ENCODE measurements at places on chromosomes 13 and 19. TPM values are rescaled to one million over a fixed set of nuclear protein-coding genes. Genes with fewer than 3 reads are reported as not detected.

DNA sequence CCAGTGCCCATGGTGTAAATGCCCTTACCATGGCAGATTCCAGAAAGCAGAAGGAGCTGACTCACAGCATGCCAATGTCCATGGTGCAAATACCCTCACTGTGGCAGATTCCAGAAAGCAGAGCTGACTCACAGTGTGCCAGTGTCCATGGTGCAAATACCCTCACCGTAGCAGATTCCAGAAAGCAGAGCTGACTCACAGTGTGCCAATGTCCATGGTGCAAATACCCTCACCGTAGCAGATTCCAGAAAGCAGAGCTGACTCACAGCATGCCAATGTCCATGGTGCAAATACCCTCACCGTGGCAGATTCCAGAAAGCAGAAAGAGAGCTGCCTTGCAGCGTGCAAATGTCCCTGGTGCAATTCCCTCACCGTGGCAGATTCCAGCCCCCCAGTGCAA lies 163.8 kb upstream of the SOX1 start:
- no peaks in the 10 kb centered on the region for H3K27me3 ChIP-seq
- no peaks in the 10 kb centered on the region for H3K4me1 ChIP-seq
- no peak overlapping the region for H3K4me3 ChIP-seq

GRCh38 chr13:36528105-36528504 lies 95.8 kb downstream of the CCNA1 start:
- no peak for DNase-seq
- no peak overlapping the region for H3K27ac ChIP-seq
- no peaks in the 10 kb centered on the region for H3K27me3 ChIP-seq
- no peaks in the 10 kb centered on the region for H3K4me1 ChIP-seq
- H3K4me3 ChIP-seq: no peak overlapping the region

DNA sequence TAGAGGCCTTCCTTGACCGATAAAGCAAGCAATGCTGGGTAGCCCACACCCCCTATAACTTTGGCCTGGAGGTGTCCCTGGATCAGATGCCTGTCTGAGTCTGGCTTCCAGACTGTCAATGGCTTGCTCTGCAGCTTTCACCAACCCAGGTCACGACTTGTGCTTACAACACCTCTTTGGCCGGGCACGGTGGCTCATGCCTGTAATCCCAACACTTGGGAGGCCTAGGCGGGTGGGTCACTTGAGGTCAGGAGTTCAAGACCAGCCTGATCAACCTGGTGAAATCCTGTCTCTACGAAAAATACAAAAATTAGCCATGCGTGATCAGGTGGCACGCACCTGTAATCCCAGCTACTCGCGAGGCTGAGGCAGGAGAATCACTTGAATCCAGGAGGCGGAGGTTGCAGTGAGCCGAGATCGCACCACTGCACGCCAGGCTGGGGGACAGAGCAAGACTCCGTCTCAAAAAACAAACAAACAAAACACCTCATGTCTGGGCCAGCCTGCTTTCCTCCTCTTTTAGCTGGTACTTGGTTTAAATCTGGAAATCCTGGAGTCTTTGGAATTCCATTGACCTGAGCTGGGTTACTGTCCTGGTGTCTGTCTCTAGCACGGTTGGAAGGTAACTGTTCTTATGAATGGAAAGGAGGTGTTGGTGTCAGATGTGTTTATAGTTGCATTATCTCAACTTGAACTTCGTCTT lies 10.3 kb upstream of the GARRE1 start:
- H3K4me1 ChIP-seq: peaks cover 10% of the 10 kb centered on the region
- H3K27ac ChIP-seq: no peak overlapping the region
- H3K27me3 ChIP-seq: no peaks in the 10 kb centered on the region
- DNase-seq: no peak
- no peaks in the 10 kb centered on the region for H3K36me3 ChIP-seq

DNA sequence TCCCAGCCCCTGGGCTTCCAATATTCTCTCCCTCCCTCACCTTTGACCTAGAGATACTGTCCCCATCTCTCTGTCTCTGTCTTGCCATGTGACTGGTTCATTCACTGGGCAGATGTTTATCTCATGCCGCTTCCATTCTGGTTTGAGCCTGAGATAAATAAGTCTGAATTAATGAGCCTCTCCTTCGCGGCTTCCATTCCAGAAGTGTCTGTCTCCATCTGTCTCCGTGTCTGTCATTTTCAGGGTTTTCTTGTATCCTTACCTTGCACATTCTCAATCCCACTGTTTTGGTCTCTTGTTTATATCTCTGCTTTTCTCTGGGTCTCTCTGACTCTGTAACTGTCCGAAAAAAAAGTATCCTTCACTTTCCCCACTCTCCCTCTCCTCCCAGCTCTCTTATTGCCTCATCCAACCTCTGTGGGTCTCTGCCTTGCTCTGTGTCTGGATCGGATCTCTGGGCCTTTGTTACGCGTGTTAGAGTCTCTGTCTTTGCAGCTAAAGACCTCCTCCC lies 4.3 kb downstream of the SPHK2 start:
- no peaks in the 10 kb centered on the region for H3K27me3 ChIP-seq
- no peak for DNase-seq
- no peaks in the 10 kb centered on the region for H3K36me3 ChIP-seq
- H3K4me1 ChIP-seq: peaks cover 24% of the 10 kb centered on the region

DNA sequence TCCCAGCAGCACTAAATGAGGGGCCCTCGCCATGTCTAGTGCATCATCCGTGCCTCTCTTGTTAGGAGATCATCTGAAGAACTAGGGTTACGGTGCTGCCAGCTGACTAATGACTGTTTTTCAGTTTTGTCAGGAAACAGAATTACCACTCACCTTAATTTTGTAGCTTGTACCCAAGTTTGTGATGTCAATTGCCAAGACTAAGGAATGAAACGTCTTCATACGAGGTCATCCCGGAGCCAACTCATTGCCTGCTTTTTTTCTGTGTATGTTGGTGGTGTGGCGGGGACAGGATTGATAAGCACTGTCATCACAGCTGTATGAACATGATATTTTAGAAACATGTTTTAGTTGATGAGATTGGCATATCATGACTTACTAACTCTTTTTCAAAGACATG lies 100.6 kb downstream of the TNFRSF19 start:
- H3K36me3 ChIP-seq: no peaks in the 10 kb centered on the region
- no peak overlapping the region for H3K27ac ChIP-seq
- H3K4me1 ChIP-seq: peaks cover 22% of the 10 kb centered on the region
- no peak for DNase-seq
- H3K27me3 ChIP-seq: no peaks in the 10 kb centered on the region
- H3K4me3 ChIP-seq: no peak overlapping the region

DNA sequence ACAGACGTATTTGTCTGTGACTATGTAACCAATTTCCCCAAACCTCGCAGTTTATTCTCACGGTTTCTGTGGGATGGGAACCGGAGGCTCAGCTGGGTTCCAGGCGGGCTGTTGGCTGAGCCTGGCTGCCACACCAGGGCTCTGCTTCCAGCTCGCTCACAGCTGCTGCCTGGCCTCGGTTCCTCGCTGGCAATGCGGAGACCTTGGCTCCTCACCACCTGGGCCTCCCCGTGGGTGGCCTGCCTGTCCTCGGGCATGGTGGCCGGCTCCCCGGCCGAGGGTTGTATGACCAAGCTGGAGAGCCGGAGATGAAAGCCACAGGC lies 218.9 kb upstream of the MAB21L1 start:
- DNase-seq: peak; percentile 38
- no peaks in the 10 kb centered on the region for H3K27me3 ChIP-seq
- peaks cover 22% of the 10 kb centered on the region for H3K4me1 ChIP-seq
- no peak overlapping the region for H3K27ac ChIP-seq
- H3K4me3 ChIP-seq: no peak overlapping the region

GRCh38 chr13:28463481-28463880 lies 31.4 kb downstream of the FLT1 start:
- H3K4me3 ChIP-seq: no peak overlapping the region
- H3K36me3 ChIP-seq: no peaks in the 10 kb centered on the region
- no peak for DNase-seq
- no peak overlapping the region for H3K27ac ChIP-seq
- no peaks in the 10 kb centered on the region for H3K27me3 ChIP-seq

DNA sequence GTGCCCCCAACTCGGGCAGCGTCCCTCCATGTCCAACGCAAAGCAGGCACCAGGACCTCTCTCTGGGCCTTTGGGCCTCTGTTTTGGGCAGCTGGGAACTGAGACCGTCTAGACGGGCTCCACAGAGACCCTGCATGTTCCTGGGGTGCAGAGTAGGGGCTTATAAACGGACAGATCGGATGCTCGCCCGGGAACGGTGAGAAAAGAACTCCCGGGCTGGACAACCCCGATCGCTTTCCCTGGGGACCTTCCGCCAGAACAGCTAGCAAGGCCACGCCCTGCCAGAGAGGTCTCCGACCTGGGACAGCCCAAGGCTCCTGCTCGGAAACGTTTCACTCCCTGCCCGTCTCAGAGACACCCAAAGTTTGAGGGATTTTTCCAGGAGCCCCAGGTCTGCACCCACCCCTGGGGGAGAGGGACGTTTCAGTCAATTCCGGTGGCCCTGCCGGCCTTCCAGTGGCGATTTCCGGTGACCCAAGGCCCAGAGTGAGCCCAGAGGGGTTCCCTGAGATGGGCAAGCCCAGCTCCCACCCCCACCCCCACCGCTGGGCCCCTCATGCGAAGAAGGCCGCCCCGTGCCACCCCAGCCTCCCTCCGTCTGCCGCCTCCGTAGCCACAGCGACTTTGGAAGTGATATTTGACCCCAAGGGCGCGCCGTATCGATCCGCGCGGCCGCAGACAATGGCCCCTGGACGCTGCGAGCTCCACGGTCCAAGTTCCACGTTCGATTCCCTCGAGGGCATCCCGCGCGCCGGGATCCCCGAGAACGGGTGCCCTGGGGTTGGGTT lies 1.7 kb downstream of the NR2F6 start:
- H3K27me3 ChIP-seq: no peaks in the 10 kb centered on the region
- H3K4me1 ChIP-seq: peaks cover 45% of the 10 kb centered on the region
- H3K27ac ChIP-seq: peak overlapping the region; percentile 85
- peak overlapping the region; percentile 76 for H3K4me3 ChIP-seq
- no peak for DNase-seq

GRCh38 chr19:45498411-45499195 lies at the start of gene PPM1N:
Gene PPM1N, plus strand, starts transcription at chr19:45498443. Its CDS starts 30 bp downstream, at chr19:45498473.
- DNase-seq: no peak
- peaks cover 35% of the 10 kb centered on the region for H3K27me3 ChIP-seq
- no peaks in the 10 kb centered on the region for H3K36me3 ChIP-seq
- peak within 1 kb of the TSS; percentile 54 for H3K27ac ChIP-seq
- H3K4me3 ChIP-seq: peak within 1 kb of the TSS; percentile 86

DNA sequence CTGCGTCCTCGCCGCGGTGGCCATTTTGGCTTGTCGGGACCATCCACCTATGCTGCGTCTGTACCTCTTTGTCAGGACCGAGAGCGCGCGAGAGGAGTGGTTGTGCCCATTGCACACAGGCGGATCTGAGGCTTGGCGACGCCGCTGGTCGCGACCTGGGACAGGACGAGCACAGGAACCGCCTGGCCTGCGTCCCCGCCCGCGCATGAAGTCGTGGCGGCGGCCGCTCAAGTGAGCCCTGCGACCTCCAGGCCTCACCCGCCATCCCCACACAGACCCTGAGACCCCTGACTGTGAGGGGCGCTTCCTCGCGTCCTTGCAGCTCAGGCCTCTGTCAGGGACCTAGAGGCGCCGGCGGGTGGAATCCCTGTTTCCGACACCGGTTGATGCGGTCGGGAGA lies 16.8 kb downstream of the ZNF586 start:
- H3K4me3 ChIP-seq: no peak overlapping the region
- no peaks in the 10 kb centered on the region for H3K4me1 ChIP-seq
- H3K36me3 ChIP-seq: no peaks in the 10 kb centered on the region

- peak overlapping the region; percentile 51 for H3K27ac ChIP-seq
- DNase-seq: no peak
- no peaks in the 10 kb centered on the region for H3K36me3 ChIP-seq
- peaks cover 23% of the 10 kb centered on the region for H3K4me1 ChIP-seq
- no peak overlapping the region for H3K4me3 ChIP-seq
Observed at GRCh38 chr19:42088471-42089190, 12.7 kb downstream of the ZNF574 start.

GRCh38 chr13:31703780-31704179 lies 35.5 kb upstream of the RXFP2 start:
- H3K4me1 ChIP-seq: no peaks in the 10 kb centered on the region
- no peak for DNase-seq
- H3K4me3 ChIP-seq: no peak overlapping the region

GRCh38 chr13:41955605-41956004 lies 5.3 kb downstream of the VWA8 start:
- H3K4me3 ChIP-seq: no peak overlapping the region
- peaks cover 11% of the 10 kb centered on the region for H3K4me1 ChIP-seq

GRCh38 chr19:10290357-10290875 lies 664 bp downstream of the ICAM5 start:
- DNase-seq: no peak
- no peaks in the 10 kb centered on the region for H3K36me3 ChIP-seq
- H3K4me1 ChIP-seq: peaks cover 64% of the 10 kb centered on the region
- H3K4me3 ChIP-seq: no peak overlapping the region
- H3K27me3 ChIP-seq: peaks cover 90% of the 10 kb centered on the region

GRCh38 chr13:27298849-27299248 lies 28.2 kb downstream of the RASL11A start:
- H3K4me1 ChIP-seq: no peaks in the 10 kb centered on the region
- no peaks in the 10 kb centered on the region for H3K27me3 ChIP-seq
- no peak overlapping the region for H3K4me3 ChIP-seq
- H3K36me3 ChIP-seq: no peaks in the 10 kb centered on the region

GRCh38 chr19:5999693-6000092 lies 21.8 kb upstream of the RANBP3 start:
- no peak overlapping the region for H3K4me3 ChIP-seq
- no peaks in the 10 kb centered on the region for H3K27me3 ChIP-seq
- no peaks in the 10 kb centered on the region for H3K4me1 ChIP-seq
- peaks cover 49% of the 10 kb centered on the region for H3K36me3 ChIP-seq

DNA sequence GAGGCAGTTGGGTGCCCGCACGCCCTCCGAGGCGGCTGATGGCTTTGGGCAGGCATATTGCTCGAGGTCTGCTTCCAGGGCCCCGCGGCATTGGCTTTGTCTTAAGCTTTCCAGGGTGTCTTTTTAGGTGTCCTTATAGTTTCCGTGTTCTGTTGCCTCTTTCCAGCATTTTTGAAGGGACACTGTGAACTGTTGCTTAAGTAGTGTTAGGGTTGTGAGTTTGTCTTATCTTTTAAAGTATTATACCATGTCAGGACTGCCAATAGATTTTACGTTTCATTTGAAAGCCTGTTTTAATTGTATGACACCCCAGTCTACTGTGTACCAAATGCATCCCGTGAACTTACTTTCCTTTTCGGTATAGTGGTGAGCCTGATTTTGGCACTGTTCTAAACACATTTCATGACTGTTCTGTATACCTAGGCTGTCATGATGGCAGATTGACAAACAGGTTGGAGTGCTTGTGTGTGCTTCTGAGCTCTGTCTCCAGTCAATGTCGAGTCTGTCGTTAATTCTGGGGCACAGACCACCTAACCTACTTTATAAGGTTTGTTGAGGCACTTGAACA lies 656 bp downstream of the PCCA start:
- H3K27ac ChIP-seq: peak overlapping the region; percentile 79
- peaks cover 23% of the 10 kb centered on the region for H3K4me1 ChIP-seq
- H3K27me3 ChIP-seq: no peaks in the 10 kb centered on the region
- peak overlapping the region; percentile 90 for H3K4me3 ChIP-seq

- peak overlapping the region; percentile 89 for H3K4me3 ChIP-seq
- DNase-seq: no peak
- no peaks in the 10 kb centered on the region for H3K36me3 ChIP-seq
- H3K27ac ChIP-seq: peak overlapping the region; percentile 93
- no peaks in the 10 kb centered on the region for H3K4me1 ChIP-seq
Observed at GRCh38 chr13:40665126-40666044, 1.1 kb downstream of the FOXO1 start.

Gene ZNF77
- 8.2 TPM for total RNA-seq

Gene GPR4
- total RNA-seq: 0.55 TPM

Gene SIGLEC11
- 2.1 TPM for total RNA-seq

Gene PSG6
- total RNA-seq: not detected

Gene POU2F2
- total RNA-seq: 2.5 TPM

Gene PRR19
- not detected for total RNA-seq

Gene SIGLEC14
- total RNA-seq: 0.55 TPM

Gene FREM2
- total RNA-seq: 7.2 TPM

Gene MISP3
- total RNA-seq: 1.4 TPM

Gene IL4I1
- 0.66 TPM for total RNA-seq

Gene ATP4B
- not detected for total RNA-seq

Gene LILRA5
- 6.7 TPM for total RNA-seq

Gene ANGPTL4
- total RNA-seq: 7.1 TPM

Measured in sigmoid colon (tissue), 7 donors.